RWPE1 (cell line): ENCODE measurements at places on chromosomes 1 and 21.
A peak's percentile ranks its signal among the peaks of the same experiment; 100 is the strongest.

- no peak for DNase-seq
Measured at GRCh38 chr1:193359631-193360030, 173.2 kb upstream of the B3GALT2 start.

DNA sequence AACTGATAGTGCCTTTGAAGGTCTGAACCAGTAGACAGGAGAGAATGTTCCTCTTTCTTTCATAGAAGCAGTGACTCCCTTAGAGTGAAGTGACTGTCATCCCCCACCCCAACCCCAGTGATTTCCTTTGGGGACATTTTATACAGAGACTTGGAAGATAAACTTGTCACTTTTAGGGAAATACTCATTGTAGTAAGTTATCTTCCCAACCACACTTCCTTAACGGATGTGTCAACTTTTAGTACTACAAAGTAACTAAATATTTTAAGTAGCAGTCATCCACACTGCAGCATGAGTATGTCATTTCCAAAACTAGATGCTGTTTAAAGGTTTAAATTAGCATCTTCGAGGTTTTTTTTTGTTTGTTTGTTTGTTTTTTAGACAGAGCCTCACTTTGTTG is 13.7 kb downstream of the LRRC8B start:
- no peak for DNase-seq

GRCh38 chr1:24384251-24385090 is 29.1 kb downstream of the STPG1 start:
- DNase-seq, result peak; percentile 71

- DNase-seq, result no peak
Measured at GRCh38 chr1:14875524-14876509, 277.3 kb downstream of the KAZN start.

- no peak for DNase-seq
Measured at GRCh38 chr1:44262816-44263567, 49.7 kb downstream of the DMAP1 start.

- no peak for DNase-seq
Measured at GRCh38 chr1:221157026-221157761, 278.0 kb downstream of the HLX start.

GRCh38 chr1:177170756-177171535 is at the start of gene BRINP2:
Gene BRINP2, plus strand, starts transcription at chr1:177170958. Its CDS starts 58,919 bp downstream, at chr1:177229877.
- peak; percentile 46 for DNase-seq

DNA sequence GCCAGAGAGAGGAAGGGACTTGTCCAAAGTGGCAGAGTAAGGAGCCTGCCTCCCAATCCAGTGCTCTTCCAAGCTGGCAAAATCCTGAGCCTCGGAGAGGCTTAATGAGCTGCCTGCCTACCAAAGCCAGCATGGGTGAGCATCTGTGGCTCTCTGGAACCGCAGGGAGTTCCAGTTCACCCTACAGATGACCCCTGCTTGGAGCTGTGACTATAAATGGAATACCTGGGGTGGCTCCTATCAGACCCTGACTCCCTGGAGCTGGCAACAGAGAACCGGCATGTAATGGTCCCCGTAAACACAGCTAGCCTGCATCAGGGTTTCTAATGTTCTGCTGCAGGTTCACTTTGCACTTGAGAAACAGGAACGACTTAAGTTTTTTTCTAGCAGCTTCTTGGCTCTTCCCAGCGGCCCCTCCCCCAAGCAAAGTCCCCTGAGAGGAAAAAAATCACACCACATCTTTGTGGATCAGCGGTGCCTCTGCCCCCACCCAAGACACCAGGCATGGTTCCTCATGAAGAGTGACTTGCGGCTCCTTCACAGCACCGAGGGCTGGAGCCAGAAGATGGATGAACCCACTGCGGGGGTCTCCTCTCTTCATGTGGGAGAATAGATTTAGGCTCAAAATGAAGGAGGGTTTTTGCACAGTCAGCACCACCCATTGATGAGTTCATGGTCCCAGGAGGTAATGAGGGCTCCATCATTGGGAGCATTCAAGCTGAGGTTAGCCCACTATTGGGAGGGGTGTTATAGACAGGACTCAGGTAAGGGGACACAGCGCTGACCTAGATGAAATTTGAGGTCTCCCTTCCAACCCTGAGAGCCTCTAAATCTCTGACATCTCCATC is 79.0 kb downstream of the SYT2 start:
- DNase-seq, result no peak

DNA sequence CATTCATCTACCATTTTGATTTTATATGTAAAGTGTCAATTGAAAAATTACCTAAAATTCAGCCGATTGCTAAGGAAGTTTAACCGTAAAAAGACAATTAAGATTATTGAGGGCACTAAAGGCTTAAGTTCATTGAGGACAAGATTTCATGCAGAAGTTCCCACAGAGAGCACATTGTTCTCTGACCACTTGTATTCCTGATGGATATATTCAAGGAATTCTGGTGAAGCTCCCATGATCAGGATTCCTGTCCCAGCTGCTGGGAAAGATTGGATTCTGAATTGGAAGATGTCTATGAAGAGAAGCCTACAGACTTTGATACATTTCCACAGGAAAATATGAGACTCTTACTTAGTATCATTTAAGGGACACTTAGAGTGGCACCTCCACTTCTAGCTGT is 209.2 kb upstream of the KCTD3 start:
- DNase-seq, result no peak
